ENCODE measurements at places on chromosomes 11 and 22. TPM values are rescaled to one million over a fixed set of nuclear protein-coding genes. Genes with fewer than 3 reads are reported as not detected.
A peak's percentile ranks its signal among the peaks of the same experiment; 100 is the strongest.

DNA sequence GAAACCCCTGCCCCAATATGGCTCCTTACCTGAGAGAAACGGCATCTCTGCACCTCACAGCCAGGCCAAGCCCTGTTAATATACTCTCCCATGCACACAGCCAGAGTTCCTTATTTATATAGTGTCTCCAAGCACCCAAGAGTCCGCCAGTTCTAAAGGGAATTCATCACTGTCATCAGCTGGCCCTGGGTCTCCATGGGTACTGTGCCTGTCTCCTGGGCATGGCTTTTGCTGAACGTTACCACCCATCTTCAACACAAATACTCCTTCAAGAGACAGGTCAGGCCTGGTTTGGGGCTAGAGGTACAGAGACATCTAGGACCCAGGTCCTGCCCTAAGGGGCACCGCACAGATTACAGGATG lies 1.6 kb upstream of the ATG16L2 start:
- DNase-seq: no peak

DNA sequence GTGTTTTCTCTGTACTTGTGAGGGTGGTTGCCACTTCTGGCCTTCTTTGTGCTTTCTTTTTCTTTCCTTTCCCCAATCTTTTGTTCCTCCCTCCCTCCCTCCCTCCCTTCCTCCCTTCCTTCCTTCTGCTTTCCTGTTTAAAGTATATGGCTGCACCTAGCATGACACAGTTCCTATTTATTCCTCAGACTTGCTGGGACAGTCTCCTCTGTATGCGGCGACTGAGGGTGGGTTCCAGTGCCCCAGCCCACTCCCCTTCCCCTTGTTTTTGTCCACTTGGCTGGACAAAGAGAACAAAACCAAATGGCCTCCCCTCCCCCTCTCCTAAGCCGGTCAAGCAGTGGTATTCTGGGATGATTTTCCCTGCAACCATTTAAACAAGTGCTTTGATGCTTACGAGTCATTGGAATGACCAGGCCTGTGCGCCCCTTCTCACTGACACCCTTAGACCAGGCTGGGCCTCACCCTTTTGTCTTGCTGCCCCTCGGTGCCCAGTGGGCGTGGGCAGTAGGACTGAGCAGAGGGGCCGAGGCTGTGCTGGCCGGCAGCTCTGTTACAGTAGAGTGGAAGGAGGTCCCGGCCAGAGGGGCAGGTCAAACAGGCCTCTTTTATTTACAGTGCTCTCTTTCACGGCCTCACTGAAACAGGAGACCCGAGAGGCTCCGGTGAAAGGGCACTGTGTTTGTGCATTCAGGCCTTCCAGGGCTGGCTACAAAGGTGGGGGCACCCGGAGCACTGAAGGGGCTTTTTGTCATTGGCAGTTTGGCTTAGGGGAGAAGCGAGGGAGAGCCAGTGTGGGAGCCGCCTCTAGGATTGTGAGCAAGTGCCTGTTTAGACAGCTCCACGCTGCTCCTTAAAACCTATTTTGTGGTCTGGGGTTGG lies 32.2 kb downstream of the ZBTB16 start:
- no peak for DNase-seq

DNA sequence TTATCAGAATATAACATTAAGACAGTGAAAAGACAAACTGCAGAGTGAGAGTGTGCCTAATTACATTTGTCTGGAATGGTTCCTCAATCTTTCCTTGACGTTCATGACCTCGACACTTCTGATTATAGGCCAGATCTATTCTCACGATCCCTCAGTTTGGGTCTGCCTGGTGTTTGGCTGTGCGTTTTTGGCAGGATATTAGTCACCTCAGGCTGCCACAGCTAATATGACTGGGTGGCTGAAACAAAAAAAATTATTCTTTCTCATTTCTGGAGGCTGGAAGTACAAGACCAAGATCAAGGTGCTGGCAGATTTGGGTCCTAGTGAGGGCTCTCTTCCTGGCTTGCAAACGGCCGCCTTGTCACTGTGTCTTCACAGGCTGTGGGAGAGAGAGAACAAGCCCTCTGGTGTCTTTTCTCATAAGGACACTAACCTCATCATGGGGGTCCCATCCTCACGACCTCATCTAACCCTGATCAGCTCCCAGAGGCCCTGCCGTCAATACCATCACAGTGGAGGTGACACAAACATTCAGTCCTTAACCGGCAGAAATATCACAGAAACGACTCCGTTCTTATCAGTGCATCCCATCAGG lies 23.2 kb downstream of the IFITM10 start:
- DNase-seq: no peak

GRCh38 chr22:47013861-47014635 lies 251.6 kb downstream of the TBC1D22A start:
- no peak for DNase-seq

- peak; percentile 91 for DNase-seq
These were observed 2.4 kb downstream of the UCP2 start for GRCh38 chr11:73980001-73980961.

- DNase-seq: peak; percentile 20
These were observed 86.7 kb upstream of the PRODH start for GRCh38 chr22:19022755-19023154.

- DNase-seq: no peak
These were observed 2.8 kb downstream of the CRYAB start for GRCh38 chr11:111908639-111909305.

GRCh38 chr11:80838153-80838552 lies 1397.3 kb upstream of the TENM4 start:
- DNase-seq: no peak

- DNase-seq: peak; percentile 64
These were observed 22.3 kb upstream of the SPON1 start for GRCh38 chr11:13939961-13940906.

GRCh38 chr11:73314117-73314961 lies 6.3 kb downstream of the ARHGEF17 start:
- DNase-seq: no peak

- DNase-seq: no peak
These were observed 85.7 kb downstream of the AMOTL1 start for GRCh38 chr11:94853836-94854235.

GRCh38 chr22:35337932-35338331 lies 38.2 kb downstream of the TOM1 start:
- DNase-seq: no peak

- DNase-seq: no peak
These were observed 26.6 kb downstream of the TMEM123 start for GRCh38 chr11:102426000-102426399.

DNA sequence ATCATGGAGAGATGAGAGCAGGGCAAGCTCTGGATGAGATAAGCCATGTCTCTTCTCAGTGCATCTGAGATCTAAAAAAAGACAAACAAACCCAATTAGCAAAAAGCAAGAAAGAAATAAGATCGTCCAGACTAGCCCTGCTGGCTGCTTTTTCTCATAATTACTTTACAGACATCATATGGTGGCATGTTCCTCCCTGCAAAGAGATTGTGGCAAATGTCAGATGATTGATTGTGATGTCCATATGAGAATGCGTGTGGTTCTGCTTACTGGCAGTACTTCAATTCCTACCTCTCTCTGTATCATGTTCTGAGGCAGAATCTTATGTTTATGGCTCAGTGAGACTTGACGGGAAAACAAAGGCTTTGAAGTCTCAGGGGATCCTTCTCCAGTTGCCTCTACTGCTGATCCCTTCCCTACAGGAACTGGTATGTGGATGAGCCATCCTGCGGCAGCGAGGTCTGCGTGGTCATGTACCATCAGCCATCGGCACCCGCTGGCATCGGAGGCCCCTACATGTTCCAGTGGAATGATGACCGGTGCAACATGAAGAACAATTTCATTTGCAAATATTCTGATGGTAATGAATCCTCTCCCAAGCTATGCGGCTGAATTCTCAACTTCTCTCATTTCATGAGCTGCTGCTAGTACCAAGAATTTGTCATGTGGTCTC lies 8.8 kb downstream of the LAYN start:
- DNase-seq: no peak

- no peak for DNase-seq
These were observed 46.5 kb downstream of the MYO7A start for GRCh38 chr11:77174559-77174958.

DNA sequence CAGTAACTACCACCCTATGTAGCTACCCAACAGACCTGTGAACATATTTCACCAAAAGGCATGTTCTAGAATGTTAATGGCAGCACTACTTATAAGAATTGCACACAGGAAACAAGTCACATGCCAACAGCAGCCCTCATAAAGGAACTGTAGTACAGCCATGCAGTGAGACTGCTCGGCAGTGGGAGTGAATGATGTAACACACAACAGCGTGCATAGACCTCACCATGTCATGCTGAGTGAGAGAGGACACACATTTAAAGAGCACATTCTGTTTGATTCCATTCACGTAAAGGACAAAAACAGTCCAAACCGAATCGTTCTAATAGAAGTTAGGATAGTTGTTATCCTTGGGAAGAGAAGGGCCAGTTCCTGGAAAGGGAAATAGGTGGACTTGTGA lies 27.2 kb upstream of the KIRREL3 start:
- DNase-seq: no peak

- no peak for DNase-seq
These were observed 28.7 kb upstream of the RTL6 start for GRCh38 chr22:44526779-44527126.

DNA sequence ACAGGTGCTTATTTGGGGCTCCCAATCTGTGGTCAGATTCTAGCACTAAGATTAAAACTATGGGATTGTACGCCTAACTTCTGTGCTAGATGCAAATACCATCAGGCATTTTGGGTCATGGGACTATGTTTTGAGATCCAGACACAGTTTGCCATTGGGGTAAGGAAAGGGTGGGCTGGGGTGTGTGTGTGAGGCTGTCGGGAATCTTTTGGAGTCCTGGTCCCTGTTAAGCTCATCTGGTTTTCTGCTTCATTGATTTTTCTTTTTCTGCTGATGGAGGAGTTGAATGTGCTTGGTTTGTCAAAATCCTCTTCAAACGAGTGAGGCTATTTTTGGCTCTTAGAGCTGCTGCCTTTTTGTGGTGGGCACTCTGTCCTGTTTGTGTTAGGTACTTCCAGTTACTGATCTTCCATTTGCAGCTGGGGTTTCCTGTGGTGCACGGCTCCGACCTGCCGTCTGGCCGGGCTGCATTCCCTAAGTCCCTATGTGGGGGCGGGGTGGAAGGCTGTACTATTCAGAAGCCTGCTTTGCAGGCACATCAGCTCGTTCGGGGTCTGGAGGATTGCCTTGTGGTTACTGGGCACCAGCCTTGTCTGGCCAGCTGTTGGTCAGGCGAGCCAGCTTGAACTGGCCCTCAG lies 2.9 kb downstream of the BCR start:
- no peak for DNase-seq

DNA sequence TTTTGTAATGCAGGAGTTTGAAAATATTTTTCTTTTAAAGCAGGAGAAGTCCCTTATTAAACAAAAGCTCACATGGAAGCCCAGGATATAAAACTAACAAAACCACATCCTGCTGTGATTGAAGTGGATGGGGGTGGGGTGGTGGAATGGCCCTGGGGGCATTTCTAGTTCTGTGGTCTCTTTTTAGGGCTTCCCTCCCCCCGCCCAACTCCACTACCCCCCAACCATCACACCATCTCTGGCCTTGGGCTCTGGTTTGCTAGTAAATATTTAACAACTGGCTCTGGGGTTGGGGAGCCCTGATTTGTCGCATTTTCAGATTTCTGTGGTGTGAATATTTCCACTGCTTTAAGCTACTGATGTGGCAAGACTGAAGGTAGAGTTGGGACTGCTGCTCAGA lies 279.6 kb upstream of the PLET1 start:
- no peak for DNase-seq

DNA sequence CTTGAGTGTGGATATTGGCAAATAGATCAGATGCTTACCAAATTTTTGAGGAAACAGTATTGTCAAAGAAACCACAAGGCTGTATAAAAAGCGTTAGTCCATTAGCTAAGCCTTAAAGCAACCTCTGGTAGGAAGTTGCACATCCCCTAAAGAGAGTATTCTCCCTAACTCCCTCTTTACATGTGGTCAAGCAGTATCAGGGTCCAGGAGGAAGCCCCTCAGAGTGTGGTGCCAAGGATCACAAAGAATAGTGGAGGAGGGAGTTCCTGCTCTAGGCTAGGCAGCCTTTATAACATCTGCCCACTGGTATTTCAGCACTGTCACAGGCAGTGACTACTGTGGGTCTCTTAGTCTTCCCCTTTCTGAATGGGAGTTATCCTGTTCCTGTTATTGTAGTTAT lies 18.8 kb upstream of the AMPD3 start:
- no peak for DNase-seq

- no peak for DNase-seq
These were observed 51.2 kb upstream of the OR4B1 start for GRCh38 chr11:48165426-48165825.

DNA sequence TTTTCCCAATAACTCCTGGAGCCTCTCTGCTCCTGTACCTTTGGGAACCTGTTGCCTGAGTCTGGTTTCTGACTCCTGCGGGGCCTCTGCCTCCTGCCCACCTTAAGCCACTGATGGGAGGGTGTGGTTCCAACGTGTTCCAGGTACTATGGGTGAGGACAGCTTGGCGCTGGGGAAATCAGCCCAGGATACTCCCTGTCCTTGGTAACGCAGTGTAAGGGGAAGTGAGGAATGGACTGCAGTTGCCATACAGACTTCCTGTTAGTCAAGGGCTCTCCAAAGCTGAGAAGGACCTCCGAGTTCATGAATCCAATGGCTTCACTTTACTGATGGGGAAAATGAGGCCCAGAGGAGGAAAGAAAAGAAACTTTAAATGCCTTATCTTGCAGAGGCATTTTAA lies 1.2 kb upstream of the MARK2 start:
- DNase-seq: no peak

- no peak for DNase-seq
These were observed 6.0 kb downstream of the CCDC157 start for GRCh38 chr22:30362651-30363281.

DNA sequence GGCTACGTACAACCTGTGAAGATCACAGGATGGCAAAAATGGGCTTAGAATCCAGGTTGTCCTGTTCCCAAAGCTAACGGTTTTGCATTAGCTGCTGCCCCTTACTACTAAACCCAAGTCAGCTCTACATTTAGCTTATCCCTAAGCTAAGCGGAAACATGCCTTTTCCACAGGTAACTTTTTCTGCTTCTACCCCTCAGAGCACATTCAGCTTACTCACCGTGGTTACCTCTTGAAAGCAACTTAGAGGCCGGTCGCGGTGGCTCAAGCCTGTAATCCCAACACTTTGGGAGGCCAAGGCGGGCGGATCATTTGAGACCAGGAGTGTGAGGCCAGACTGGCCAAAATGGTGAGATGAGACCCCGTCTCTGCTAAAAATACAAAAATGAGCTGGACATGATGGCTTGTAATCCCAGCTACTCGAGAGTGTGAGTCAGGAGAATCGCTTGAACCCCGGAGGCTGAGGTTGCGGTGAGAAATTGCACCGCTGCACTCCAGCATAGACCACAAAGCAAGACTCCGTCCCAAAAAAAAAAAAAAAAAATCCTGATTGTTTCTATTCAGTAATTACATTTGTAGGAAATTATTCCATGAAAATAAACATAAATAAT lies 790 bp upstream of the TMEM41B start:
- no peak for DNase-seq

GRCh38 chr11:104858882-104859775 lies 39.1 kb downstream of the CASP12 start:
- no peak for DNase-seq

GRCh38 chr11:43573233-43573632 lies 107.3 kb upstream of the HSD17B12 start:
- no peak for DNase-seq

The FAM76B gene
- polyA plus RNA-seq: 14.7 TPM

The USH1C gene
- polyA plus RNA-seq: not detected

The DRD2 gene
- not detected for polyA plus RNA-seq

The OR8G5 gene
- polyA plus RNA-seq: not detected

The TMPRSS4 gene
- not detected for polyA plus RNA-seq

The ARHGEF12 gene
- polyA plus RNA-seq: 4.6 TPM

The CRYBA4 gene
- polyA plus RNA-seq: not detected

The IL10RA gene
- 659 TPM for polyA plus RNA-seq

The POU2AF1 gene
- not detected for polyA plus RNA-seq

The OR6A2 gene
- not detected for polyA plus RNA-seq

Measured in CD8-positive, alpha-beta memory T cell (primary cell).